ENCODE measurements at places on chromosomes 12 and 14.

GRCh38 chr14:89012282-89013097 lies 188.0 kb downstream of the TTC8 start:
- DNase-seq = no peak

GRCh38 chr12:83378186-83378727 lies 691.6 kb downstream of the TMTC2 start:
- no peak for DNase-seq

- DNase-seq = no peak
Measured at GRCh38 chr14:36518031-36518585, 1.9 kb downstream of the NKX2-1 start.

GRCh38 chr12:75635606-75636444 lies 124.4 kb upstream of the KRR1 start:
- DNase-seq = no peak
